Muscle of leg (tissue), 16 donors: ENCODE measurements at places on chromosomes 12 and 14. TPM values are rescaled to one million over a fixed set of nuclear protein-coding genes. Genes with fewer than 3 reads are reported as not detected.

DNA sequence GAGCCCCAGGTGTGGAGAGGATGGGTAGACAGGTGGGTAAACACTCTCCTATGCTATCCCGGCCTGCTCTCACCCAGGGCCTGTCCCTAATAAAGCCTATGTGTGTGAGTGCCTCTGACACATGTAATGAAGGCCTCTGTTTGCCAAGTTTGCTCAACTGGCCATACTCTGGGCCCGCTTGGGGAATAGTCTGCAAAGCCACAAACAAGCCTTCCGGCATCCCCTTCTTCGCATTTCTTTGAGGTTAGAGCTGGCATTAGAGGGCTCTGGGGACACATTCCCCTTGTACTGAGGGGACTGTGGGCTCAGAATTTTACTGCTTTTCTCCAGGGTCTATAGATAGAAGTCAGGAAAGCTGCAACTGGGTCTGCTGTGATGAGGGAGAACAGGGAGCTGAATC lies 240.5 kb downstream of the C12orf75 start:
- DNase-seq: no peak

- DNase-seq: no peak
Observed at GRCh38 chr14:97215263-97215969, 418.2 kb downstream of the VRK1 start.

GRCh38 chr12:4275870-4276301 lies 2.3 kb downstream of the CCND2 start:
- DNase-seq: peak; percentile 57

DNA sequence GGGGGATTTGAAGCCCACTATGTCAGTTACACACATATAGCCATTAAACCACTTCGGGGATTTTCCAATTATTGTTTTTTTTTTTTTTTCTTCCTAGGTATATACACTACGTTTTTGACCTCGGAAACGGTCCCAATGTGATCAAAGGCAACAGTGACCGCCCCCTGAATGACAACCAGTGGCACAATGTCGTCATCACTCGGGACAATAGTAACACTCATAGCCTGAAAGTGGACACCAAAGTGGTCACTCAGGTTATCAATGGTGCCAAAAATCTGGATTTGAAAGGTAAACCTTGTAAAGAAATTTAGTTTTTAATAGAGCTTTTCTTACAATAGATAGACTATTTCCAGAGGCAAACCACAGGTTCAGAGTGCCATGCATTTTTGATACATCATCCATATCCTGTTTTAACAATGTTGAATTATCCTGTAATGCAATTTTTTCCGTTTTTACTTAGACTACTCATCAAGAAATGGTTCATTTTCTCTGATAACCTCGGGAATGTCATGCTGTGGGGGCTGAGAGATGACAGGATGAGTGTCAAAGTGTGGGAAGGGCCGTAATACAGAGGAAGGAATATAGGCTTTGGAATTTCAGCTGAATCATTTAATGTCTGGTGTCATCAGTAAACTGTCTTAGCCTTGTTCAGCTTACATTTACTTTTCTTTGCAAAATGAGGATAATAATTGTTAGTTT lies 797.1 kb downstream of the NRXN3 start:
- no peak for DNase-seq

DNA sequence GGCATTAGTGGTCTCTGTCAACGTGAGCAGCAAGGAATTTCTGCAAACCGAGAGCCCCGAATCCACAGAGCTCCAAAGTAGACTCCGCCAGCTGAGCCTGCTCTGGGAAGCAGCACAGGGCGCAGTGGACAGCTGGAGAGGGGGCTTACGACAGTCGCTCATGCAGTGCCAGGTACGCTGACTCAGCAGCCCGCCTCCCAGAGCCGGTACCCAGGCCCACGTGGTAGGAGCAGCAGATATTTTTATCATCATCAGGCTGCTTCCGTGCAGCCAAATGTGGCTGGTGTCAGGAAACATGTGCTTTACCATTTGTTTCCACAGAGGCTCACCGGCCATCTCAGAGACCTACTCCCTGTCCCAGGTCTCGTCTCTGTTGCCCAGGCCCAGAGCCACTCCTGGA lies 73.7 kb downstream of the ESR2 start:
- DNase-seq: peak; percentile 81

- no peak for DNase-seq
Observed at GRCh38 chr12:89448951-89449371, 75.6 kb downstream of the GALNT4 start.

- DNase-seq: no peak
Observed at GRCh38 chr14:106518054-106518943, 991.9 kb downstream of the TMEM121 start.

GRCh38 chr12:112598626-112599025 lies 179.9 kb downstream of the PTPN11 start:
- no peak for DNase-seq

DNA sequence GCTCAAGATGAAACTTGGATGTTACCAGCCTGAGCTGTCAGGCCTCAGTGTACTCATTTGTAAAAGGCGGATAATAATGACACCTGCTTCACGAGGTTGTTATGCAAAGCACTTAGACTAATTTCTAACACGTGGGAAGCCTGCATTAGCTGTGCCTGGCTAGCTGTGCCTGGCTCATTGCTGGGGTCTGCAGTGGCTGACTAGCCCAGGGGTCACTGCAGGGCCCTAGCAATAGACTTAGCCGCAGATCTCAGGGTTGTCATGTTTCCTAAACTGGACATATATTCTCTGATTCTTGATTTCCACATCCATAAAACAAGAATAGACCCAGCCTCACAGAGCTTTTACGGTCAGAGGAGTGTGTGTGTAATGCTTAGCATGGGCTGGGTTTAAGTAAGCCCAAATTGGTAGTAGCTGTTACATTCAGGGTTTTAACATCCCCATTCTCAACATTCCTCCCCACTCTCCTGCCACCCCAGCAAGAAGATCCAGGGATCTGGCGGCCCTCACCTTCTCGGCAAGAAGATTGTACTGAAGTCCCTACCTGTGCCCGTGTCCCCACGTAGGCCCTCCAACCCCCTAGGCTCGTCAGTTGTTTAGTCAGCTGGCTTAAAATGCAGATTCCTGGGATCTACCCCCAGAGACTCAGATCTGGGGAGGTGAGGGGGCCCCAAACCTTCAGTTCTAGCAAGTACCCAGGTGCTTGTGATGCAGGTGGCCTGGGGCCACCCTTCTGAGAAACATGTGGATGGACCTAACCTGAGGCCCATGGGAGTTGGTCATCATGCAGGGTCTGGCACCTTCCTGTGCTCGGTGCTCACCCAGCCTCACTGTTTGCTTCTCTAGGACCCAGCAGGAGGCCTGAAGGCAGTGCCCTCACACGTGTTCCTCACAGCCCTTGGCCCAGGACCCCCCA lies 8.6 kb downstream of the NR4A1 start:
- DNase-seq: peak; percentile 88

The NID2 gene
- 96.3 TPM for total RNA-seq

The CD163 gene
- total RNA-seq: 6.9 TPM

The RAD52 gene
- 16.8 TPM for total RNA-seq

The KRT80 gene
- total RNA-seq: 0.62 TPM

The RD3L gene
- not detected for total RNA-seq

The ALDH1L2 gene
- 7.5 TPM for total RNA-seq
